ENCODE measurements at places on chromosomes 7 and 10. TPM values are rescaled to one million over a fixed set of nuclear protein-coding genes. Genes with fewer than 3 reads are reported as not detected.

The ZSCAN25 gene
- total RNA-seq = 3.8 TPM

The CFAP69 gene
- total RNA-seq = 0.44 TPM

The DDIT4 gene
- 260 TPM for total RNA-seq

The SFXN2 gene
- total RNA-seq = 0.96 TPM

The ZNF425 gene
- total RNA-seq = 1.9 TPM

Data from MG63 (cell line).